ENCODE measurements at places on chromosomes 3 and 15. TPM values are rescaled to one million over a fixed set of nuclear protein-coding genes. Genes with fewer than 3 reads are reported as not detected.

GRCh38 chr15:79168922-79169456 lies 78.4 kb upstream of the RASGRF1 start:
- no peak overlapping the region for H3K27ac ChIP-seq
- H3K4me1 ChIP-seq: peaks cover 6% of the 10 kb centered on the region
- peaks cover 6% of the 10 kb centered on the region for H3K27me3 ChIP-seq
- DNase-seq: peak; percentile 76
- H3K36me3 ChIP-seq: no peaks in the 10 kb centered on the region
- no peak overlapping the region for H3K4me3 ChIP-seq

Gene CPA3
- total RNA-seq: 2.1 TPM

- DNase-seq: no peak
- no peaks in the 10 kb centered on the region for H3K4me1 ChIP-seq
These were observed 149.7 kb upstream of the SYNPR start for GRCh38 chr3:63128380-63128779.

GRCh38 chr3:58173669-58174398 lies 36.9 kb downstream of the DNASE1L3 start:
- peaks cover 32% of the 10 kb centered on the region for H3K36me3 ChIP-seq
- peak; percentile 59 for DNase-seq
- peaks cover 15% of the 10 kb centered on the region for H3K4me1 ChIP-seq

GRCh38 chr15:56146756-56147155 lies 96.9 kb downstream of the RFX7 start:
- H3K27ac ChIP-seq: no peak overlapping the region
- H3K4me1 ChIP-seq: peaks cover 2% of the 10 kb centered on the region

GRCh38 chr3:101009386-101009785 lies 16.2 kb upstream of the ABI3BP start:
- H3K27me3 ChIP-seq: no peaks in the 10 kb centered on the region
- peaks cover 31% of the 10 kb centered on the region for H3K4me1 ChIP-seq
- H3K4me3 ChIP-seq: no peak overlapping the region
- DNase-seq: no peak

DNA sequence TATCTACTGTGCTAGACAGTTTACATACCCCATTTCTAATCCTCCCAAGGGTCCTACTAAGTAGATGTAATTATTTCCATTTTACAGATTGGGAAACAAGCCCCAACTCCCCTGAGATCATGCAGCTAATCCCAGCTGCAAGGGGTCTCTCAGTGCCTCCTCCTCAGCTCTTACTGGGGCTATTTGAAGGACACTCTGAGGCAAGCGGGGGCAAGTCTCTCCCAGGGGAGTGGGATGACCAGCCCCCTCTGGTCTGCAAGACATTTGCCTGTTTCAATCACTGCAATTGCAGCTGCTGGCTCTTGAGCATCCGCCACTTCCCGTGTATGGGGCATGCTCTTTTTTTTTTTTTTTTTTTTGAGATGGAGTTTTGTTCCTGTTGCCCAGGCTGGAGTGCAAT lies 11.4 kb downstream of the LAMP3 start:
- H3K4me3 ChIP-seq: no peak overlapping the region
- no peaks in the 10 kb centered on the region for H3K4me1 ChIP-seq
- no peaks in the 10 kb centered on the region for H3K36me3 ChIP-seq
- DNase-seq: no peak
- H3K27ac ChIP-seq: no peak overlapping the region

Gene RNF7
- 48.1 TPM for total RNA-seq

Gene TNFAIP8L3
- 11.2 TPM for total RNA-seq
